Cortex of kidney (tissue), 1 donor: ENCODE measurements at places on chromosomes 12 and 14.

GRCh38 chr14:48672506-48672905 lies 913.7 kb downstream of the RPS29 start:
- DNase-seq: no peak

DNA sequence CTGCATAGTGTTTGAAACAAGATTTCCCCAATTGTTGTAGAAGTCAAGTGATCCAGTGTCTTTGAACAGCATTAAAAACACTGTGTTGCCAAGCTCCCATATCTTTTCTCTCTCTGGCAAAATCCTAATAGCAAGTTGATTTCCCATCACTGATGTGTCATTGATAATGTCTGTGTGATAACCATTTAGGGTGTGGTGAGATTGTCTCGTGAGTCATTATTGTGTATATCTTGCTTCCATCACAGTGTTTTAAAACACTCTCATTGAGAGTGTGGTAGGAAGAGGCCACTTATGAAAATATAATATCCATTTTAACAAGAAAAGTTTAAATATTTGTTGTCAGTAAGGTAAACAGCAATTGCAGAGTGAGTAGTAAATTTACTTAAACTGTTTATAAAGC lies 74.7 kb downstream of the PRORP start:
- no peak for DNase-seq

- DNase-seq: no peak
These were observed 260.4 kb upstream of the PPFIA2 start for GRCh38 chr12:82019533-82019932.

- no peak for DNase-seq
These were observed 2.4 kb downstream of the GALNT6 start for GRCh38 chr12:51388846-51389245.

DNA sequence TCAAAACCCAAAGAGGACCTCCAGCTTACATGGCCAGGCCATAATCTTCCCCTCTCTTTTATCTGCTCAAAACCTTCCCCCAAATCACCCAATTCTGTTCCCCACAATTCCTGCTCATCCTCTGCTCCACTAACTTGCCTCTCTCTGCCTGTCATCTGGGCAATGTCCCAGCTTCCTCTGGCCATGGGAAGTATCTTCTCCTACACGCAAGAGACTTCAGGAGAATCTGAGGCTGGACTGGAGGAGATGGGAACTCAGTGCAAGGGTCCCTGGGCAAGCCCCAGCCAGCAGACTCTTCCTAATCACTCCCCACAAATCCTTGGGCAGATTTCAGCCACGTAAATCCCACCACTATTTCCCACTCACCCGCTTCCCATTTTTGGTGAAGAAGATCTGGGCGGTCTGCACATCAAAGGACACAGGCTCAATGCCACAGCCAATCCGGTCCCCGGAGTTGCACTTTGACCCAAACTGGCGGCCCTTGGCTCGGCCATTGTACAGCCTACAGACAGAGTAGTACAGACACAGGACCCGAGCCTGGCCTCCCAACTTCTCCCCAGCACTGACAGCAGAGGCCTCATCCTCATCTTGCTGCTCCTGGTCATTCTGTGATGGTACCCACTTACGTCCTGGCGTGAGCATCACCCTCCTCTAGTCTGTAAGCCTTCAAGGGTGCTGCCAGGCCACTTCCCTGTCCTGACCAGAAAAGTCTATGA lies 4.7 kb downstream of the SPRYD3 start:
- no peak for DNase-seq

DNA sequence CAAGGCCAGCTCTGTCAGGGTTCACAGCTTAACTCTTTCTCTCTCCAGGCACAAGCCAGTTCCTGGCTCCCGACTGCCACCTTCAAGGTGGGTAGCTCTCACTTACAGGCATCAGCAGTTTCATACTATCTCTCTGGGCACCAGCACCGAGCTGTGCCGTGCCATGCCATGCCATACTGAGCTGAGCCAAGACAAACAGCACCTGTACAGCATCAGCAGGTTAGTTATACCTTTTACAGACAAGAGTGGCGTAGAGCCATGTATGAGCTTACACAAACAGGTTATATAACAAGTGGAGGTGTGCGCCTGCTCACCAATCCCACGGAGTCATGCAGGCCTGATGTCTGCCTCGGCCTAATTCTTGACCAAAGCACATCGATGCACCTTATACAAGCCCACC lies 1098.7 kb downstream of the AACS start:
- DNase-seq: no peak

GRCh38 chr12:125544960-125545359 lies 479.7 kb downstream of the AACS start:
- DNase-seq: no peak

- no peak for DNase-seq
These were observed 26.5 kb upstream of the RCOR1 start for GRCh38 chr14:102565959-102566358.

DNA sequence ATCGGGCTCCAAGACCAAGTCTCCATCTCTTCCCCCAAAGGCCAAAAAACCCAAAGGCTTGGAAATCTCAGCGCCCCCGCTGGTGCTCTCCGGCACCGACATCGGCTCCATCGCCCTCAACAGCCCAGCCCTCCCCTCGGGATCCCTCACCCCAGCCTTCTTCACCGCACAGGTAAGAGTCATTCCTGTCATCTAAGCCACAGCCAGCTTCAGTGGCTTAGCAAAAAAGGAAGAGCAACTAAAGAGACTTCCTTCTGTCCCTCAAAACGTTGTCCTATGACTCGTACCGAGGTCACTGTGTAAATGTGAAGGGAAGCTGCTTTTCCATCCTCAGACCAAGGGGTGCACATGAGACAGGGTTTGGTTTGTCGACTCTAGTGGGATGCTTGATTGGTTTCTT lies 53.4 kb downstream of the ELK3 start:
- no peak for DNase-seq

- no peak for DNase-seq
These were observed 859.6 kb downstream of the BCL11B start for GRCh38 chr14:98412431-98412830.

- no peak for DNase-seq
These were observed 122.9 kb downstream of the PPHLN1 start for GRCh38 chr12:42448841-42449240.

GRCh38 chr12:66786531-66787308 lies 107.8 kb upstream of the GRIP1 start:
- DNase-seq: no peak

- DNase-seq: no peak
These were observed 57.6 kb upstream of the BEGAIN start for GRCh38 chr14:100644784-100645183.

- no peak for DNase-seq
These were observed 66.0 kb upstream of the CPSF6 start for GRCh38 chr12:69173368-69173767.

- DNase-seq: no peak
These were observed 242.1 kb downstream of the CHST11 start for GRCh38 chr12:104698871-104699270.

DNA sequence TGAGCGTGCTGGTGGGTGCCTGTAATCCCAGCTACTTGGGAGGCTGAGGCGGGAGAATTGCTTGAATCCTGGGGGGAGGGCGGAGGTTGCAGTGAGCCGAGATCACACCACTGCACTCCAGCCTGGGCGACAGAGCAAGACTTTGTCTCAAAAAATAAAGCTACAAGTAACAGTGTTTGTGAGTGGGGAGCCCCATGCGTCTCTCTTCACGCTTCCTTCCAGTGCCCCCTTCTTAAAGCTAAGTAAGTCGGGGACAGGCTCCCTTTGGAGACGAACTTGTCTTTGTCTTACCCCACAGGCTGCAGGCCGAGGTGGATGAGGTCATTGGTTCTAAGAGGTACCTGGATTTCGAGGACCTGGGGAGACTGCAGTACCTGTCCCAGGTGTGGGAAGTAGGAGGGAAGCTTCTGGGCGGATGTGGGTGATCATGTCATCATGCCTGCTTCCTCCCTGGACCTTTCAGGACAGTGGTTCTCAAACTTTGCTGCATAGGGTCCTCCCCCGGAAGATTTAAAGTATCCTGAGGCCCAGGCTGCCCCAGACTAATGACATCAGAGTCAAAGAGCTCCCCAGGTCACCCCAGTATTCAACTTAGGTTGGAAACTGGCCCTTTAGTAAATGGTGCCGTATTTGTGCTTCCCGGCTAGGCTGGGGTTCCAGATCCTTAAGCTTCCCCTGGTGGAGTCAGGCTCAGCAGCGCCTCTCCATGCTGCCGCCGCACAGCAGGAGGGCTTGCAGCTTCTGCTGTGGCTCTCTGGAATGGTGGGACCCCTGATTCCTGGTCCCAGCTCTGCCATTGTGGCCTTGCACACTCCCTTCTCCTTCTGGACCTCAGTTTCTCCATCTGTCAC lies 37.1 kb downstream of the CYP46A1 start:
- DNase-seq: no peak

- no peak for DNase-seq
These were observed 2.0 kb upstream of the MDM1 start for GRCh38 chr12:68334132-68334531.

- DNase-seq: no peak
These were observed 8.9 kb downstream of the GTF2A1 start for GRCh38 chr14:81211844-81212243.

- no peak for DNase-seq
These were observed 43.0 kb downstream of the EVL start for GRCh38 chr14:100108042-100108825.

- DNase-seq: no peak
These were observed 120.1 kb upstream of the MAX start for GRCh38 chr14:65222440-65222858.

DNA sequence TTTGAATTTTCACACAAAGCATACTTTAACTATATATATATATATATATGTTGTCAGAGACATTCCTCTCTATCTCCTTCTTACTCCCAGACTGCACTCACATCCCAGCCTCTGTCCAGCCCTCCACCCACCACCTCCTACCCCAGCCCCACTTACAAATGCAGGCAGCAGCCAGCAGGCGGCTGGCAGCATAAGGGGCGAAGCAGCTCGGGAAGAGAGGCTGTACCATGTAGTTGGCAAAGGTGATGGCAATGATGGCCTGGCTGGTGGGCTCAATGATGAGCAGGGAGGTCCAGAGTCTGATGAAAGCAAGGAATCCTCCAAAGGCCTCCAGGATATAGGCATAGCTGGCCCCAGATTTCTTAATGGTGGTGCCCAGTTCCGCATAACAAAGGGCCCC lies 2.5 kb downstream of the SLC7A7 start:
- DNase-seq: no peak

GRCh38 chr12:19436931-19437330 lies 2.4 kb upstream of the AEBP2 start:
- no peak for DNase-seq

- DNase-seq: no peak
These were observed 243.2 kb downstream of the ALX1 start for GRCh38 chr12:85523197-85523596.

DNA sequence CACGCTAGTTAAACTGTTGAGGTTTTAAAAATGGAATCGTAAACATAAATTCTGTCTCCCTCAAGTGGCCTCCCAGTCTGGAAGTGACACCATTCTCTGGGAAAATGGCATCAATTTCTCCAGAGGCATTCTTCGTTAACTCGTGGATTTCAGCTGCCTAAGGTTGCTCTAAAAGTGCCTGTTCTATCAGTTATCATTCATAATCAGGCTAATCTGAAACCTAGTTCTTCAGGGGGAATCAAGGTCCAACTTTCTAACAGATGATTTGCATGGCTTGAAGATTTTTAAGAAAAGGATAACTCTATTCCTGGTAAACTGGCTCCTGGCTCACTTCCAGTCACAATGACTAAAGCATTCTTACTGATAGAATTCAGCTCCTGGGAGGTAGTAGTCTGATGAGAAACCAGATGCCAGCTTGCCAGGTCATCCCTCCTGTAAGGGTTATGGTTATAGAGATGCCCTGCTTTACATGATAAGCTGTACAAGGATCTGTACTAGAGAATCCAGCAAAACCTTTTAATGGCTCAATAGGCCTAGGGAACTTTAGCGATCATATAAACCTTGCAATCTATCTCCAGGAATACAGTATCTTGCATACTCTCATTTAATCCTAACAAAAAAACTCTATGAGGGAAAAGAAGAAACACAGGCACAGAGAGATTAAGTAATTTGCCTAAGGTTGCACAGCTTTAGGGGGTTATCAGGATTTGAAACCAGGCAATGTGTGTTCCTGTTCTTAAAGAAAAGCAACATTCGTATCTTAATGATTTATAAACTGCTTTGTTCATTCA lies 1.5 kb downstream of the L3HYPDH start:
- no peak for DNase-seq

- no peak for DNase-seq
These were observed at the start of gene ALDH1L2 for GRCh38 chr12:105084251-105085250. Gene ALDH1L2, minus strand, starts transcription at chr12:105084458. Its CDS starts 22 bp downstream, at chr12:105084436.
